Natural killer cell treated with Interleukin-12 subunit alpha and Interleukin-12 subunit beta and Interleukin-15 and Interleukin-18, amount 100 ng/mL, for 72 hours (primary cell): ENCODE measurements at places on chromosomes 2 and 18.

DNA sequence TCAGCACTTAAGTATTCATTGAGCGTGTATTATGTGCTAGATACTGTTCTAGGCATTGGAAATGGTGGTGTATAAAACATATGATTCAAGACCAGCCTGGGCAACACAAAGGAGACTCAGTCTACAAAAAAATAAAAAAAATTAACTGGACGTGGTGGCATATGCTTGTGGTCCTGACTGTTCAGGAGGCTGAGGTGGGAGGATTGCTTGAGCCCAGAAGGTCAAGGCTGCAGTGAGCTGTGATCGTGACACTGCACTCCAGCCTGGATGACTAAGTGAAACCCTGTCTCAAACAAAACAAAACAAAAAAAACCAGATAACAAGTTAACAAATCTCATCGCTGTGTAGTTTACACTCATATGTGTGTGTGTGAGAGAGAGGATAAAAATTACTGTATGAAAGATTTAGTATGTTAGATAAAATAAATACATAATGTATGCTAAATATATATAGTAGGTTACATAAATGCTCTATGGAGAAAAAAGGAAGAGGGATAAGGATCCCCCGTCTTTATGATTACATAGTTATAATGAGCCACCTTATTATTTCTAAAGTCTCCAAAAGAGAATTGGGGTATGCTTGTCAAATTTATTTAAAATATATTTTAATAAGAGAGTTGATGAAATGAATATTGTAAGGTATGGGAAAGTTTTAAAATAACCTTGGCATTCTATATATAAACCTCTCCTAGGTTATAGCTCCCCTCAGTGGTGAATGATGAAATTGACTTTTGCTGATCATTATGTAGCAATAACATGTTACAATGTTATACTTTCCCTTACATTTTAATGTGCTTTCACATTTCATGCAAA lies 69.2 kb downstream of the EHBP1 start:
- no peak for DNase-seq
- no peak overlapping the region for H3K27ac ChIP-seq
- no peaks in the 10 kb centered on the region for H3K36me3 ChIP-seq
- no peaks in the 10 kb centered on the region for H3K4me1 ChIP-seq
- H3K4me3 ChIP-seq: no peak overlapping the region
- H3K27me3 ChIP-seq: no peaks in the 10 kb centered on the region

- H3K36me3 ChIP-seq: no peaks in the 10 kb centered on the region
- peaks cover under 1% of the 10 kb centered on the region for H3K27me3 ChIP-seq
- peak; percentile 22 for DNase-seq
- H3K4me3 ChIP-seq: no peak overlapping the region
- no peak overlapping the region for H3K27ac ChIP-seq
These were observed 94.8 kb downstream of the SH3BP4 start for GRCh38 chr2:235046589-235046988.

DNA sequence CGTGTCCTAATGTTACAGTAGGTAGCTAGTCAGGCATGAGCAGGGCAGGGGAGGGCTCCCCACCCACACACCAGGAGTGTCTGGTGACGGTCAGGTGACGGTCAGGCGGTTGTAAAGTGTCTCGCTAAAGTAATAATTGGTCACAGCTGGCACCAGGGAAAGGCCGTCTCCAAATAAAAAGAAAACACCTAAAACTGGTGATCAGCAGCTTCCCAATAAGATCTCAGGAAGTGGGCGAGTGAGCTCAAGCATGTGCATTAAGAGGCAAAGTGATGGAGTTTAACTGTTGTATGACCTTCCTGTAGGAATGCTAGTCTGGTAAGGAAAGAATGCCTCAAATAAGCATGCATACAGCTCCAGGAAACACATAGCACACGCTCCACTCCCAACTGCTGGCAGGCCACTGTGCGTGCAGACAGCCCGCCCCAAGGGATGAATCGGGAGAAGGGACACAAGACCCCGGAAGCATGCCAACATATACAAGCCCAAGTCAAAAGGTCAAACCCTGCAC lies 177.1 kb downstream of the RNF144A start:
- H3K27me3 ChIP-seq: no peaks in the 10 kb centered on the region
- H3K27ac ChIP-seq: no peak overlapping the region
- peaks cover 10% of the 10 kb centered on the region for H3K4me1 ChIP-seq

DNA sequence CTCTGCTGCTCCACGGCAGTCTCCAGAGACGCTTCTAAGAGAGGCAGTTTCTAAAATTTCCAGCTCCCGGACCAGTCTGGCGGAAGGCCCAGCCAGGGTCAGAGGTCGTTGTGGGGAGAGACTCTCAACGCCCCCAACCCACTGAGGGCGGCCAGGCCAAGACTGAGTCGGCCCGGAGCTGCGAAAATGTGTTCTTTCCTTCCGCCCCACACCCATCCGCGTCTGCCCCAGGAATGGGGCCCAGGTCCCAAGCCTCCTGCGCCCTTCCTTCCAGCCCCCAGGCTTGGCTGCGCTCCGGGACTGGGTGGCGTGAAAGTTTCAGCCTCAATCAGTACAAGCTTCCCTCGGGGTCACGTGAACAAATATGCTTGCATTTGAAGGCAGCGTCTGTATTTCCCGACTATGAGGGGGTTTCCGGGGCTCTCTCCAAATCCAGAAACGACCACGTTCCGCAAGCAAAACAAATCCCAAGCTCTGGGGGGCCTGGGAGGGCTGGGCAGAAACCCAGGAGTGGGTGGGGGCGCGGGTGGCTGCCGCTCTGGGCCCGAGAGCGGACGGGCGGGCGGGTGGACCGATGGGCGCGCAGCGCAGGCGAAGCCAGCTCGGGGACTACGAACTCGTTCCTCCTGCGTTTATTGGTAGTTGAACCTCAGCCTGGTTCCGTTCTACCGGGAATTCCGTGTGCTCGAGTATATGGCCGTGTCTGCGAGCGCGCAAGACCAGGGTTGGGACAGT lies 3.3 kb downstream of the HOXD3 start:
- H3K27ac ChIP-seq: no peak overlapping the region
- H3K27me3 ChIP-seq: peaks cover 46% of the 10 kb centered on the region
- no peak overlapping the region for H3K4me3 ChIP-seq
- peaks cover 9% of the 10 kb centered on the region for H3K4me1 ChIP-seq

DNA sequence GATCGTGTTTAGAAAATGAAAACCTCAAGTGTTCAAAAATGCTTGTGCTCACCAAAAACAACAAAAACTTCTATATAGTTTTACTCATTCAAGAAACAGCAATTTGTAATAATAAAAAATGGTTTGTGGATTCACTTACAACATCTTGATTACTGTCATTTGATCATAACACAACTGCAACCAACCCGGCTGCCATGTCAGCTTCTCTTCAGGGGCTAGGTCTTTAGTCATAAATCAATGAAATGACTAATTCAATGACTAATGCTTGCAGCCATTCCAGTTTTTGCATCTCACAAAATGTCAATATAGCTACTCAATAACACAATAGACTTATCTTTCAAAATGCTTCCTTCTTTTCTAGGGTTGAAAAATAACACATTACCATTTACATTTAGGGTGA lies 128.0 kb downstream of the OLA1 start:
- H3K27me3 ChIP-seq: no peaks in the 10 kb centered on the region
- H3K4me1 ChIP-seq: no peaks in the 10 kb centered on the region
- peaks cover 9% of the 10 kb centered on the region for H3K36me3 ChIP-seq
- DNase-seq: no peak

DNA sequence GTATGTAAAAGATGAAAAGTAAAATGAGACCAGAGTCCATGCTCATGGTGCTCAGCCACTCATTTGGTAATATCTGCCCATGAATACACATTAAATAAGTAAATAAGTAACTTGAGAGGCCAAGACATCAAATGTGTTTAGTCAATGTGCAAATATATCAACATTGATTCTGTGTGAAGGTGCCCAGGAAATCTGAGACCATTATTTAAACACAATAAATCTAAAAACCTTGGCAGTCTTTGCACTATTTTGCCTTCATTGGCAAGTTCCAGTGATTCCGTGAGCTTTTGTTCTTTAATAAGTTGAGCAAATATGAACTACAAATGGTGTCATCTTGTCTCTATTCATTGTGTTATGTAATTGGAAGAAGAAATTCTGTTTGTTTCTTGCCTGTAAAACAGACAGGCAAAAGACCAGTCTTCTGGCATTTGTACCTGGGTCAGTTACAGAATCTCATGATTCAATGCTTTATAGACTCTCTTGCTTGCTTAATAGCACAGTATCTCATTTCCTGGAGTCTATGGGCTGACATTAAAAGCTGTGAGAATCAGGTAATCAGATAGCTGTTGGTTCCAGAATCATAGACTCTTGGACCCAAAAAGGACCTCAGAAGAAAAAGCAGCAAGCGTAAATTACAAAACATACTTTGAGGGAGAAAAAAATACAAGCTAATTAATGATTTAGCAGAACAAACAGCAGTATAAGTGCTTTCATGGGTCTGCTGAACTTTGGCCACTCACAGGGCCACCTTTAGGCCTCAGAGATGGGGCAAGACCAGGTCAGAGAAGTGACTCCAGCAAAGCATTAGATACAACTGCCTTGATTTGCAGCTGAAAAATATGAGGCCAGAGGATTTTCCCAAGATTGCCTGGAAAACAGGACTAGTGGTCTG lies 20.0 kb upstream of the SERPINB3 start:
- H3K4me1 ChIP-seq: no peaks in the 10 kb centered on the region
- DNase-seq: no peak
- H3K36me3 ChIP-seq: no peaks in the 10 kb centered on the region
- H3K27ac ChIP-seq: no peak overlapping the region
- no peak overlapping the region for H3K4me3 ChIP-seq
- H3K27me3 ChIP-seq: peaks cover 31% of the 10 kb centered on the region
